Stimulated activated naive CD4-positive, alpha-beta T cell (primary cell): ENCODE measurements at places on chromosomes 3 and 15.

DNA sequence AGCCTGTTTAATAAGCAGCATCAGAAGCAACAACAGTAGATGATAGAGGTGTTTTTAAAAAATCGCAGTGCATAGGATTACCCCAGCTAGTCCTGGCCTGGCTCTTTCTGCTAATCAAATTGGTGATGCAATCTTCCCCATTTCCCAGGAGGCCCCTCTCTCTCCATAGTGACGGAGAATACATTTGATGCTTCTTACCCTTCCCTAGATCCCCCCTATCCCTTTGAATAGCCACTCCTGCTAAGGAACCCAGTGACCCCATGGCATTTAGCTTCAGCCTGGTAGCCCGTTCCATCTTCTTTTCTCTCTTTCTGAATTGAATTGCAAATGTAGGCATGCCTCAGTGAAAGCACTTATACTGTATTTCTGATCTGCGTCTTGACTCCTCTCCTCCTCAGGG is 223.6 kb upstream of the GAP43 start:
- no peak for DNase-seq

GRCh38 chr15:40157778-40158447 is 3.0 kb upstream of the BUB1B start:
- no peak for DNase-seq

DNA sequence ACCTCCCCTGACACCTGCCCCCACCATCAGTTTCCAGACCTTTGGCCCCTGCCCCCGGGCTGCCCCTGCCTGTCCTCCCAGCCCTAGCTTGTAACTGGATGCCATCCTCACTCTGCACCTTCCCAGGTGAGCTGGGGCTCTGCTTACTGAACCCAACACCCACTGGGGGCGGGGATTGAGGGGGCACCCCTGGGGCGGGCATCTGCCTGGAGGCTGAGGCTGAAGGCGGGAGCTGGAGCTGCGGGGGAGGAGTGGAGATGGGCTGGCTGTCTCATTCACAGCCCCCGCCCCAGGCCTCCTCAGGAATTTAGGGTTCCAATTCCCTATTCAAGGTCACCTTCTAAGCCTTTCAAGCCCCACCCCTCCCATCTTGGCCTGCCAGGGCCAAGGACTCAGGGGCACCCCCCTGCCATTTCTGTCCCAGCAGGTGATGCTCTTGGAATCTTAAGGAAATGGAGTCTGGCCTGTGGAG is 17.7 kb downstream of the PIF1 start:
- DNase-seq, result no peak

DNA sequence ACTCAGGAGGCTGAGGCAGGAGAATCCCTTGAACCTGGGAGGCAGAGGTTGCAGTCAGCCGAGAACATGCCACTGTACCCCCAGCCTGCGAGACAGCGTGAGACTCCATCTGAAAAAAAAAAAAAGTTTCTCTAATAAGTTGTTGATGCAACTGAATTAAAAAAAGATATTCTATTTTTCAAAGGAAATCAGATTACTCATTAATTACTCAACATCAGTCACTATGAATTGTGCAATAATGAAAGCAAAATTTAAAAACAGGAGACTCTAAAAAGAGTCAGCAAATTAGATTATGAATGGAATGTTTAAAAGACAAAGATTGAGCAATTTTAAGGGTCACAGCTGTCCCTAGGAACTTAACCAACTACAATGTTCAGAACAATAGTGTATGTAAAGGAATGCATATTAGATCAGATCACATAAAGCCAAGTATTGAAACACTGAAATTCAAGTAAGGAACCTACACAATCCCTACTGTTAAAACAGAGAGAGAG is 60.2 kb upstream of the SLC4A7 start:
- DNase-seq, result no peak

DNA sequence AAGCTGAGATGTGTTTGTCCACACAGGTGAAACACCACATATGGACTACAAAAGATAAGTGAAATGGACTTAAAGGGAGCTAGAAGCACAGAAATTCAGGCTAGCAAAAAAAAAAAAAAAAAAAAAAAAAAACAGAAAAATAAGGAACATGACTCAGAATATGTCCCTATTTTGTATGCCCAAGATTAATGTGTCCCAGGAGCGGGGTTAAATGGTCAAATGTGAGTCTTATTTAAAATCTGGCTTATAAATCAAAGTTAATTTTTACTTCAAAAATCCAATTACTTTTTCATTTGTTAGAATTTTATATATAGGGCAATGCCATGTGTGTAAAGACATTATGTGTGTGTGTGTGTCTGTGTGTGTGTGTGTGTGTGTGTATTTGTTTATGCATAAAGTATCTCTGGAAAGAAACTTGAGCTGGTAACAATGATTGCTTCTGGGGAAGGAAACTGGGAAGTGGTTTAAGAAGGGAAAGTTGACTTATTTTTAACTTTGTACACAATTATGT is 986.5 kb downstream of the ROBO2 start:
- no peak for DNase-seq

DNA sequence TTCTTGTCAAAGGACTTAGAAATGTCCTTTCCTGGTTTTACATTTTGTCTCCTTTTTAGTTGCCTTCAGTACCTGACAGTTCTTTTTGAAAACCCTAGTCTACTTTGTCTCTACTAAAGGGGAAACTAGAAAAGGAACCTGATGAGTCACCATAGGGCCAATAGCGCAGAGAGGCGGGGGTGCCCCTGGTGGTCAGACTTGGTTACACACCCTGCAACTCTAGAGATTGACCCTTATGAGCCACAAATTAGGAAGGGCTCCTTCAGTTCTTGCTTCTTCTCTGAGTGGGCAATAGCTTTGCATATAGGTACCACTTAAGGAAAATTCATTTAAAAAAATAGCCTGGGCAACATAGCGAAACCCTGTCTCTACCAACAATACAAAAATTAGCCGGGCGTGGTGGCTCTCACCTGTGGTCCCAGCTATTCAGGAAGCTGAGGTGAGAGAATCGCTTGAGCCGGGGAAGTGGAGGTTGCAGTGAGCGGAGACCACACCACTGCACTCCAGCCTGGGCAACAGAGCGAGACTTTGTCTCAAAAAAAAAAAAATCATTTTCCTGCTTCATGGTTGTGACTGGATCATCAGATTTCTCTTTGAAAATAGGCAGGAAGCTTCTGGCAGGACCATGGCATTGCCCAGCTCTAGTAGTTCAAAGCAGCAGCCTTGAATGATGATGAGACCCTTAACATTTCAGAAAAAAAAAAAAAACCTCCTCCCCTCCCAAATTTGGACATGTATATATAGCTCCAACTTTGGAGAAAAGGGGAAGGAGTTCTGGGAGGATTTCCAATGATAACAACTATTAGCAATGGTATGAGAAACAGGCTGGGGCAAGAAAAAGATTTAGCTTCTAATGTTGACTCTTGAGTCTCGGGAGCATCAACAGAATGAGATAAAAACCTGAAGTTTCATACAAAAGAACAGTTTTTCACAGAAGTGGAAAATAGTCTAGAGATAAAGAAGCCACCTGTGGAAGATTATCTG is 45.2 kb upstream of the RASA2 start:
- DNase-seq, result peak; percentile 47

GRCh38 chr3:72301779-72302178 is 516.8 kb upstream of the PROK2 start:
- no peak for DNase-seq

DNA sequence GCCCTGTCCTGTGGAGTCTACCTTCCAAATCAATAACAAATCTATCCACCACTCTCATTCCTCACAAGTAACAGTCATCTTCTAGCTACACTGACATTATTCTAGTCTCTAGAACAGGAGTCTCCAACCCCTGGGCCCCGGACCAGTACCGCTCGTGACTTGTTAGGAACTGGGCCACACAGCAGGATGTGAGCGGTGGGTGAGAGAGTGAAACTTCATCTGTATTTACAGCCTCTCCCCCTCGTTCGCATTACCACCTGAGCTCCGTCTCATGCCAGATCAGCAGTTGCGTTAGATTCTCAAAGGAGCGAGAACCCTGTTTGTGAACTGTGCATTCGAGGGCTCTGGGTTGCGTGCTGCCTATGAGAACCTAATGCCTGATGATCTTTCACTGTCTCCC is 31.9 kb downstream of the ROBO2 start:
- no peak for DNase-seq

DNA sequence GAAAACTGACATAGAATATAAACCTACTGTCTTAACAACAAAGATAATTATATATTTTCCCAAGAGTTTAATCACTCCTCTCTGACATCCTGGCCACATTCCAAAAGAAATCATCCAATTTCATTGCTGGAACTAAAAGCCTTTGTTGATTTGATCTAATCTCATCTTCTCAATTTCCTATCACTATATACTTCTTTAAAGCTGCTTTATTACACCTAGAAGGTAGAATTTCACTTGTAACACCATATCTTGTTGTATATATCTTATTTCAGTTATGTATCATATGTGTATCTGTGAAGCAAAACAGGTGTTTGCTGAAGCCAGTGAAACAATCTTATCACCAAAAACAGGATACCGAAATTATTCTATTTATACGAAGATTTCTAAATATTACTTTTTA is 740.2 kb downstream of the ROBO1 start:
- no peak for DNase-seq

DNA sequence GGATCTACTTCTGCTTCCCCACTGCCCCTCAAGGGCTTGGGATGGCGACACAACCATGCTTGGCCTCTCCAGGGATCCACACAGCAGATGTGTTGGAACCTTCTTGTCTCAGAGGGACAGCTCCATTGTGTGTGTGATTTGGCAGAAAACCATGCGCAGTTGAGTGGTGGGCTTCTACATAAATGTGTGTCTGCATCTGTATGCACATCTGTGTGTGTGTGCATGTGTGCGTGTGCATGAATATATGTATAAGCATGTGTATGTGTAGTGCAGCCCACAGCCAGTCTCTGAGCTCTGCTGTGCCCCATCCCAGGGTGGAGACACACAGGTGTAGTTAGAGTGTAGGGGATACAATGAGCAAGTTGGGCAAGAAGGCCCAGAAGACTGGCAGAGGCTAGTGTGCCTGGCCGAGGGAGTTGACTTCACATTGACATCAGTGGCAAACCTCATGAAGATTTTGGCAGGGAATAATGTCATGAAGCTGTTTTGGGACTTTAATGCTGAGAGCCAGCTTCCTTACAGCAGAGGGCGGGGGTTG is 8.1 kb downstream of the GLYCTK start:
- DNase-seq, result no peak

- DNase-seq, result no peak
Measured at GRCh38 chr3:9183811-9184460, 65.5 kb downstream of the SRGAP3 start.

DNA sequence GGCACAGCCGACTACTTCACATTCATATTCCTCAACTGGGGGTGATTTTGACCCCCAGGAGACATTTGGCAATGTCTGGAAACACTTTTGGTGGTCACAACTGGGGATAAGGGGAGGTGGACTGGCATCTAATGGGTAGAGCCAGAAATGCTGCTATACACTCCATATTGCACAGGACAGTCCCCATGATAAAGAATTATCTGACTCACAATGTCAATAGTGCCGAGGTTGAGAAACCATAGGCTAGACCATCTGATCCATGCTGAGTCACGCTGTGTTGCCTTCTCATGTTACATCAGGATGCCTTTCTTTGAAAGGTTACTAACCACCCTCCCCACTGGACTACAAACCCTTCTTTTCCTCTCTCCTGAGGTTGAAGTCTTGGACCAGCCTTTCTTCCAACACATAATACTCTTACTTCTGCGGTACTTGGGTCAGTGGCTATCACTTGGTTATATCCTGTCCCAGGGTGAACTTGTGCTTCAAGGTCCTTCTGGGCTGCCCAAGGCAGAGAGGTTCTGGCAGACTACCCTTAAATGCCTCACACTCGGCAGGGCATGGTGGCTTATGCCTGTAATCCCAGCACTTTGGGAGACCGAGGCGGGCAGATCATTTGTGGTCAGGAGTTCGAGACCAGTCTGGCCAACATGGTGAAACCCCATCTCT is 68.8 kb downstream of the CTNNB1 start:
- no peak for DNase-seq

DNA sequence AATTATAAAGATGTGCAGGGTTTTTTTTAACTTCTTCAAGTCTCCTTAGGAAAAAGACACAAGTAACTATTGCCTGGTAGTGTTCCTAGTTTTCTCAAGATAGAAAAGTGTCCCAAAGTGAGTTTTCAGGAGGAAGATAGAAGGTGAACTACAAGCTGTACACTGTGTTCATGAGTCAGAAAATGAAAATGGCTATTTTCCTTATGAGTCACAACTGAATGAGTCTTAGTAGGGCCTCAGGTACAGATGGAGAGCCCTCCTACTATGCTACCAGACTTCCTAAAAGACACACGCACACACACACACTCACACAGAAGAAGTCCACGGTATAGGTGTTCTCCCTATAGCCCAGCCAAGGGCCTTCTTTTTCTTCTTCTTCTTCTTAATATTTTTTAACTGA is 3.1 kb downstream of the MYO1E start:
- DNase-seq, result no peak

DNA sequence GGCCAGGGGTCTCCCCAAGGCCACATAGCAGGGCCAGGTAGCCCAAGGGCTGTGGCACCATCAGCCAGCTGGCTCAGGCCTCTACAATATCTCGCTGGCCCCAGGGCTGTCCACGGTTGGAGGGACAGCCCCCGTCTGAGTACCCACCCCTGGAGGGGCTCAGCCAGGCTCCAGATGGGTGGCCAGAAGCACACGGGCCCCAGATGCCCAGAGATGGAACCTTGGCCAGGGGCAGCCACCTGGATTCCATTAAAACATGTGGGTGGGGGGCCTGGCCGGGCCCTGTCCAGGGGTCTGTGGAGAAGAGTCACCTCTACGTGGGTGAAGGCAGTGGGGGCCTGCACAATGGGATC is 8.4 kb downstream of the CSPG4 start:
- DNase-seq, result no peak

DNA sequence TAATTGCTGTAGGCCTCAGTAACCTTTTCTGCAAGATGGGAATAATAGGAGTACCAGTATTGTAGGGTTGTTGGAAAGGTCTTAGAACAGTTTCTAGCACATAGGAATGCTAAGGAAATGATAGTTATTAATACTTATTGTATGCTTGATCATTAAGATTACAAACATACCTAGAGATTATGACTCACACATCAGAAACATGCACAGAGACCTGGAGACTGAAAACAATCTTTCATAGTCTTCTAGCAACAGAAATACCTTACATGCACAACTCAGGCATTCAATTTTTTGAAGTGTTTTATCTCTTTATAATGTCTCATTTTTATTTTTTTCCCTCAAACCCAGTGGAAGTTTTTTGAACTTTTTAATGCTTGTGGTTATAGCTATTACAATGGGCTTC is 104.4 kb upstream of the ZBTB20 start:
- DNase-seq, result no peak

GRCh38 chr3:27630885-27631284 is 91.2 kb downstream of the EOMES start:
- DNase-seq, result no peak

- DNase-seq, result no peak
Measured at GRCh38 chr15:85000189-85000864, 18.7 kb downstream of the PDE8A start.

GRCh38 chr15:79265987-79266579 is 16.4 kb upstream of the ANKRD34C start:
- no peak for DNase-seq

DNA sequence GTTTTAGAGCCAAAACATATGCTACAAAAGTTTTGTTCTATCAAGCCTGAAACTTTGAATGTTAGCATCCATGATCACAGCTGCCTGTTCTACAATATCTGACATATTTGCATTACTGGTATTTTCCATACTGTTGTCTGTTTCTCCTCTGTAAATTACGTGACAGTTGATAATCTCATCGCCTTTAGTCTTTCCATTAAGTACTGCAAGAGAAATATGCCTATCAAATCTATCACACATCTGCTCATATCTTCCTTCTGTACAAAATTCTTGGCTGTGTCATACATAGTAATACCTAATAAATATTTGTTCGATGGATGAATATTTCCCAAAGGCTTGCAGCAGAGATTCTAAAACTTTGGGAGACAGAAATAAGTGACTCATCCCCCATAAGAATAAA is 717.3 kb downstream of the OTOL1 start:
- DNase-seq, result no peak
